ENCODE measurements at places on chromosomes 5 and 9.

DNA sequence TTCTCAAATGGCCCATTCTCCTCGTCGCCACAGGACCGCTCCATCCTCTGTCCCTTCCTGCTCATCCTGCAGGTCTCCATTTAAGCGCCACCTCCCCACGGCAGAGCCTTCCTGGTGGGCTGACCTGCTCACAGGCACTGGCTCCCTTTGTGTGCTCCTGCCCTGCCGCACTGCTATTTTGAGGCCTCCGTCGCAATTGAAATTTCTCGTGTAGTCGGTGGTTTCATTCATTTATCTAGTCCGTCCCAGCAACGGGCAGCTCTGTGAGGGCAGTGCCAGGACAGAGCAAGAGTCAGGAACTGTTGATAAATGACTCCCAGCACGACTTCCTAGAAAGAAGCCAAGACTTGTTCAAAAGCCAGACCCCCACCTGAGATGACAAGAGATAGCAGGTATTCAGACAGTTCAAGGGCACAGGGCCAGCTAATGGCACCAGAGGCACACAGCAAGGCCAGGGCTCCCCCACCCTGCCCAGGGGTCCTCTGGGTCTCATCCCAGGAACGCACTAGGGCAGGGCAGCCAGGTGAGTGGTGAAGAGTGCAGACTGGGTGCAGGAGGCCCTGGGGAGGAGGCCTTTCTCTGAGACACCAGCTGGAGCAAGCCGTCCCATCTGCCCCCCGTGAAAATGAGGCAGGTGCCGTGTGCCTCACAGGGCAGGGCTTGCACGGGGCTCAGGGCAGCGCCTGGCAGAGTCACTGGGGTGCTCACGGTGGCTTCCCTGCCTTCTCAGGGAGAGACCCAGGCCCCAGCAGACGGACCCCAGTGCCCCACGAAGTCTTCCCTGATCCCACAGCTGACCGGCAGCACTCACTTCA is 36.9 kb downstream of the FAM78A start:
- DNase-seq = no peak

DNA sequence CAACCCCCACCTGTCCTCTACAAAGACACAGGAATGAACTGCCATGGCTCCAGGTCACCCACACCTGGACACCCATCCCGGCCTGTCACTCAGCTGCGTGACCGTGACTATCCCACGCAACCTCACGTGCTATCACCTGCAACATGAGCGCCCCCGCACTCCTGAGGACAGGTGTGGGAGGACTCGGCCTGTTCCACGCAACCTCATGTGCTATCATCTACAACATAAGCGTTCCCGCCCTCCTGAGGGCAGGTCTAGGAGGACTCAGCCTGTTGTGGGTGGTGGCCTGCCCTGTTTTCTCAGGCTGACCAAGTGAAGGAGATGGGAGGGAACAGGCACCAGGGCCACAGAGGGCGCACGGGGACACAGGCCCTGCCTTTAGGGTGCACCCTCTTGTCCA is 4.1 kb downstream of the QSOX2 start:
- no peak for DNase-seq

GRCh38 chr9:93582115-93582514 is 5.7 kb downstream of the PHF2 start:
- no peak for DNase-seq

DNA sequence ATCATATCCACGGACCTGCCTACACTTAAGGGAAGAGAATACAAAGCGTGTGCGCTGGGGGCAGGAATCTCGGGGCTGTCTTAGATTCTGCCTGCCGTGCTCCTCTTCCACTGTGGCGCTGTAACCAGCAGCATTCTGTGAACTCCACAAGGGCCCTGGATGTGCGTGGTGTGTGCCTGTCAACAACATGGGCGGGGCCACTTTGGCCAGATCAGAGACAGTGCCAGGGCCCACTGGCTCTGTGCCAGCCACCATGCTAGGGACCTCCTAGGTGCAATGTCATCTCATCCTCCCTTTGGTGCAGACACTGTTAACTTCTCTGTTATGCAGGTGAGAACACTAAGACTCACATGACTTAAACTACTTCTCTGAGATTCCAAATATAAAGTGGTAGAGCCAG is 113.7 kb downstream of the COL23A1 start:
- DNase-seq = no peak

- no peak for DNase-seq
These were observed 47.9 kb downstream of the TMEM252 start for GRCh38 chr9:68492806-68493205.

DNA sequence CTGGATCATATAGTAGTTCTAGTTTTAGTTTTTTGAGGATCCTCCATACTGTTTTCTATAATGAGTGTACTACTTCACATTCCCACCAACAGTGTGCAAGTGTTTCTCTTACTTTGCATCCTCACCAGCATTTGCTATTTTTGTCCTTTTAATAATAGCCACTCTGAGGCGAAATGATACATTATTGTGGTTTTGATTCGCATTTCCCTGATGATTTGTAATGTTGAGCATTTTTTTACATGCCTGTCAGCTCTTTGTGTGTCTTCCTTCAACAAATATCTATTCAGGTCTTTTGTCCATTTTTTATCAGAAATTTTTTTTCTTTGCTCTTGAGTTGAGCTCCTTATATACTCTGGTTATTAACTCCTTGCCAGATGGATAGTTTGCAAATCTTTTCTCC is 114.0 kb downstream of the ADAMTSL1 start:
- no peak for DNase-seq

GRCh38 chr5:83059341-83059740 is 17.9 kb downstream of the TMEM167A start:
- DNase-seq = no peak

- no peak for DNase-seq
These were observed 10.2 kb downstream of the PRKAA1 start for GRCh38 chr5:40787986-40788385.

- no peak for DNase-seq
These were observed 178.5 kb downstream of the C9orf152 start for GRCh38 chr9:110029429-110029955.

DNA sequence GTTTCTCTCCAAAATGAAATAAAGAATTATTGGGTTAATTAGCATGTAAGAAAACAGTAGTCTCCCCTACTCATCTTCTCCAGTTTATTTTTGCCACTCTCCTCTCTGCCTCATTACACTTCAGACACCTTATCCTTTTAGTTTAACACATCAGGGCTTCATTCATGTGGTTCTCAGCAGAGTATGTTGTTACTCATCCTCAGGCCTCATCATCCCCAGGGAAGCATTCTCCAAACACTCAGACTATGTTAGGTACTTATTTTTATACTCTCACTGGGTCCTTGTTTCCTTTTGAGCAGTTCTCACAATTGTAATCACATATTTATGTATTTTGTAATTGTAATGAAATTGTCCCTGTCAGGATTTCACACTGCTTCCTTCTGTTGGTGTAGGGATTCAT is 470.5 kb downstream of the PDE4D start:
- no peak for DNase-seq

- no peak for DNase-seq
These were observed 210.1 kb downstream of the ZNF608 start for GRCh38 chr5:124536333-124536732.

- no peak for DNase-seq
These were observed 4.8 kb downstream of the NKD2 start for GRCh38 chr5:1013238-1013947.

DNA sequence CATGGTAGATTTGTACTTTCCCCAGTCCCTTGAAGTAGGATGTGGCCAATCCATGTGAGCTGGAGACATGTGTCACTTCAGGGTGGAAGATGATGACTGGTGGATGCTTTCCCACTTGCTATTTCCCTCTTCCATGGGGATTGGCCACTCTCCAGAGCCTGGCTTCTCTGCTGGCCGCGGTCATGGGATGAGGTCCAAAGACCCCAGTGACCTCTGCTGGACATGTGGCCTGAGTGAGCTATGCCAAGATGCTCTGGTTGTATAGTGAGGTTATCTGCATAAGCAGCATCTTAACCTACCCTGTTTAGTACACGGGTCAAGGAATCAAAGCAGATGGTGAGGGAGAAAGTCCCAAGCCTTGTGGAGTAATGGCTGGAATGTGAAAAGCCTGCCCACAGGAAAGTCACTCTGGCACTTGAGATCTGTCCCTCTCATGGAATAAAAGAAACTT is 47.1 kb downstream of the SH3PXD2B start:
- no peak for DNase-seq

- no peak for DNase-seq
These were observed 153.9 kb upstream of the MEF2C start for GRCh38 chr5:89036704-89037489.

DNA sequence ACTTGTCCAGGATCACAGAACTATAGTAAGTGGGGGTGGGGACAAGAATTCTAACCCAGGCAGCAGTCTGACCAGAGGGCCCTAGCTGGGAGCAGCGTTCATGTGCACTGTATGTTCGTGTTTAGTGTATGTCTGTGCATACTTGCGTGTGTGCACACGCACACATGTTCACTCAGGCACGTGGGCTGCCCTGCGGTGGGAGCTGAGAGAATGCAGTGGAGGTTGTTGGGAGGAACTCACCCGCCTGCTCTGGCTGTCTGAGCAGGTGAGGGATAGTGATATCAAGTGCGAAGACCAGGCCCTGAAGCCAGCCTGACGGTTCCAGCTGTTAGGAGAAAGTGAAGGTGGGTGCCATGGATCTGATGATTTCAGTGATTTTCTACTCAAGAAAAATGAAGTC is 942 bp downstream of the DCANP1 start:
- DNase-seq = no peak

- DNase-seq = no peak
These were observed 198.6 kb downstream of the AGTPBP1 start for GRCh38 chr9:85543196-85543595.

- no peak for DNase-seq
These were observed 13.3 kb downstream of the SLC25A46 start for GRCh38 chr5:110751902-110752762.

DNA sequence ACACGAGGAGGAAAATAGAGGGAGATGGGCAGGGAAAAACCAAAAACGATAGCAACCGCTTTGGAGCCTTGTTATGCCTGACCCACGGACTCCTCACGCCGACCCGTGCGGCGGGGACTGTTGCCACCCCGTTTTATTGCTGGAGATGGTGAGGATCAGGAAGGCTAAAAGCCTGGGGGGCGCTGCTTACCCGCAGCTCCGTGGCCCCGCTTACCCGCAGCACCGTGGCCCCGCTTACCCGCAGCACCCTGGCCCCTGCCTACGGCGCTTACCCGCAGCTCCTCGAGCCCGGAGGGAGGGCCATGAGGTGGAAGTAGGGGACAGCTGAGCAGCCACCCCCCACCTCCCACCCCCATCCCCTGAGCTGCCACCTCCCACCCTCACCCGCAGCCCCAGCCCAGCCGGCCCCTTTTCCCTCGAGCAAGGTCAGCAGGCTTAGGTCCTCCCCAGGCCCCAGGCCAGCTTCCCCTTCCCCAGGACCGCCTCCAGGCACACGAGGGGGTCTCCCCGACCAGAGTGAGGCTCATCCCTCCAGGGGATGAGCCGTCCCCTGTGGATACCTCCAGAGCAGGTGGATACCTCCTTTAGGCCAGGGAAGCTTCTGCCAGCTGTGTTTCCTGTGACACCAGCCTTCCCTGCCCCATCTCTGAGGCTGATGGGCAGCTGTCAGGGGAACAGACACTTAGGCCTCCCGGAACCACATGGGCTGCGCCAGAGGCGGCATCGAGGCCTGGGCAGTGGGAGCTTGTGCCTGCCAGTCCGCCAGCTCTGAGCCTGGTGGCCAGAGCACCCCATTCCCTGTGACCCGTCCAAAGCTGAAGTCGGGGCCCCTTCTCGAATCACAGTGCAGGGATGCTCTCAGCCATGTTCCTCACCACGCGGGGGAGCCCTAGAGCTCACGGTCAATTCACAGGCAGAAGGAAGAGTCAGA is 92.3 kb downstream of the LMX1B start:
- peak; percentile 80 for DNase-seq

GRCh38 chr9:40925149-40925548 is 203.3 kb downstream of the FOXD4L6 start:
- no peak for DNase-seq

- DNase-seq = no peak
These were observed 298.5 kb upstream of the ATP10B start for GRCh38 chr5:161150441-161150988.

DNA sequence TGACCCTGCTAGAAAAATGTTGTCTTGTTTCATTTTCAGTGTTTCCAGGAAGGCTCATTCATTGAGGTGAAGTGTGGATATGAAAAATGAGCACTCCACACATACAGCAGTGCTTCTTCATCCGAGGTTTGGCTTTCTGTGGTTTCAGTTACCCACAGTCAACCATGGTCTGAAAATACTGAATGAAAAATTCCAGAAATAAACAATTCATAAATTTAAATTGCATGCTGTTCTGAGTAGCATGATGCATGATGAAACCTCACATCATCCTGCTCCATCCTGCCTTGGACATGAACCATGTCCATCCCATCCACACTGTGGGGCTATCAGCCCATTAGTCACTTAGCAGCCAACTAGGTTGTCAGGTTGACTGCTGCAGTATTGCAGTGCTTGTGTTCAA is 10.4 kb upstream of the SLC45A2 start:
- no peak for DNase-seq

GRCh38 chr5:43148417-43148816 is 27.7 kb downstream of the ZNF131 start:
- DNase-seq = no peak

GRCh38 chr5:94993491-94993890 is 291.4 kb downstream of the MCTP1 start:
- no peak for DNase-seq
